Stimulated activated CD8-positive, alpha-beta memory T cell treated with anti-CD3 and anti-CD28 coated beads, Interleukin-2, amount 100 ng/mL, for 48 hours (primary cell): ENCODE measurements at places on chromosomes 6 and 20.

- DNase-seq, result no peak
These were observed 1.2 kb downstream of the PLAGL1 start for GRCh38 chr6:144006736-144007477.

- DNase-seq, result no peak
These were observed 252.2 kb downstream of the DLL1 start for GRCh38 chr6:170038708-170039107.

- DNase-seq, result no peak
These were observed 111.3 kb downstream of the BANF2 start for GRCh38 chr20:17810847-17811627.

- no peak for DNase-seq
These were observed 15.8 kb upstream of the FAM8A1 start for GRCh38 chr6:17584241-17584803.

DNA sequence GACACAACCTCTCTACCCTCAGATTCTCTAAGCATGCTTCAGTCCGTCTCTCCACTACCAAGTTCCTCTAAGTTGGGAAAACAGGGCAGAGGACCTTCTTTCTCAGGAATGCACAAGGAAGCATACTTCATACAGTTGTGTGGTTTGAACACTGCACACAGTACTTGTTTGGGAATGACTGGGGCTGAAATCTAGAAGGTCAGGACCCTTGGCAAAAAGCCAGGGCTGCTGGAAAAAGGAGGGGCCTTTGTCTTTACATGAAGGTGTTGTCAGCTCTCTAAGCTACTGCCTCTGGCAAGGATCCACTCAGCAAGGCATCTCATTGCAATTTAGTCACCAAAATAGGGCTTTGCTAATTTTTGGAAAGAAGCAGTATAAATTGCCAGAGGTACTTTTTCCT, 20.7 kb upstream of the HEY2 start:
- DNase-seq, result no peak

DNA sequence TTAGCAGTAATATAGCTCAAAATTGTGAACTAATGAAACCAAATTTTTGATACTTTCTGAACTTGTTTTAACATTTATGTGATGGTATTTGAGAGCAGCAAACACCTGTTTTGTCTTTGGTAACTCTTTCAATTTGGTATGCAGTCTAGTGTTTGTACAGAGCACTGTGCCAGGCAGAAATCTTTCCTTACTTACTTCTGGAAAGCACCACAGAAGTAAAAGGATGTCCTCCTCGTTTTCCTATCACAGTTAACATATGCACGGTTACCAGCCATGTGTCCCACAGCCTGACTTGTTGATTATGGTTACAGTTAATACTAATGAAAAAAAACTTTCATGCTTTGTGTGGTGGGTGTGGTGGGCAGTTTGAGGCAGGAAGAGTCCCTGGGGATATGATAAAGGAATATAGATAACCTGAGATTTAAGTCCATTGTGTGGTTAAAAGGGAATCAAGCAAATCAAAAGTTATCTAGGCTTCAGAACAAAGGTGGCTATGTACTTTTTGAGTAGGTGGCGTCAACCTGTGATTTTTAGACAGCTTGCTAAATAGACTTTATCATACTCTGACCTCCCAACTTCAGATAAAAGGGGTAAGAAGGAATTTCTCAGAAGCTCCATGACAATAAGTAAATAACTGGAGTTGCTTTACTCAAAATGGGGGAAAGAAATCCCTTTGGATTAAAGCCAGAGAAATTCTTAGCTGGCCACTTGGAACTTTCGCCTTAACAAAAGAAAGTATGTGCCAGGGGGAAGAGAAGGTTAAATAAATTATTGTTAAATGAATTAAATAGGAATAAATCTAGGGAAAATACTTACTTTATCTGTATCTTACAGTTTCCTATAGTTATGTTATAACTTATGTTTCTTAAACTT, 20.1 kb upstream of the COL10A1 start:
- DNase-seq, result no peak

DNA sequence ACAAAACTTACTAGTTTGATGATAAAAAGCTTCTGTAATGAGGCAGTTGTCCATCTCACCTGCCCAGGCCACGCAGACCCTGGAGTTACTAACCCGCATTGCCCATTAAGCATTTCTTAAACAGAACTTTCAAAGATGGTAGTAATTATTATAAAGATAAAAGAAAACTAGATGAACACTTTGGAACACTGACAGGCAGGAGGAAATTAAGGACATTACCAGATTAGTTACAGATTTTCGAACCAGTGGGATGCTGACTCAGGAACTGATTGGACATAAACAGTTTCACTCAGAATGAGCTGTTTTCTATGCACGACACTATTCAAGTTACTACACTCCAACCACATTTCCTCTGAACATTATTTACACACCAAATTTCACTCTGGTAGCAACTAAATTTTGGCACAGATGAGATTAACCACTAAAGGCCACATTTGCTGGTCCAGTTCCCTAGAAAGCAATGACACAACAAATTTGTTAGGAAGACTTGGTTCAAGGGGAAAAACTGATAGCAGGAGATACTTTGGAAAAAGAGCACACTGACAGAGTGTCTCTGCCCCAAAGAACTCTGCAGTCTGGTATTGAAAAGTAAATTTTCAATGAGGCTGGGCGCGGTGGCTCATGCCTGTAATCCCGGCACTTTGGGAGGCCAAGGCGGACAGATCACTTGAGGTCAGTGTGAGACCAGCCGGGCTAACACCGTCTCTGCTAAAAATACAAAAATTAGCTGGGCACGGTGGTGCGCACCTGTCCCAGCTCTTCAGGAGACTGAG, 3.0 kb downstream of the ROMO1 start:
- no peak for DNase-seq

- no peak for DNase-seq
These were observed 96.0 kb downstream of the DTD1 start for GRCh38 chr20:18683839-18684238.

- no peak for DNase-seq
These were observed 92.2 kb upstream of the F13A1 start for GRCh38 chr6:6412700-6413099.

GRCh38 chr6:15305909-15306308, 60.0 kb downstream of the JARID2 start:
- no peak for DNase-seq

- DNase-seq, result no peak
These were observed 7.7 kb downstream of the SS18L1 start for GRCh38 chr20:62151225-62151624.

DNA sequence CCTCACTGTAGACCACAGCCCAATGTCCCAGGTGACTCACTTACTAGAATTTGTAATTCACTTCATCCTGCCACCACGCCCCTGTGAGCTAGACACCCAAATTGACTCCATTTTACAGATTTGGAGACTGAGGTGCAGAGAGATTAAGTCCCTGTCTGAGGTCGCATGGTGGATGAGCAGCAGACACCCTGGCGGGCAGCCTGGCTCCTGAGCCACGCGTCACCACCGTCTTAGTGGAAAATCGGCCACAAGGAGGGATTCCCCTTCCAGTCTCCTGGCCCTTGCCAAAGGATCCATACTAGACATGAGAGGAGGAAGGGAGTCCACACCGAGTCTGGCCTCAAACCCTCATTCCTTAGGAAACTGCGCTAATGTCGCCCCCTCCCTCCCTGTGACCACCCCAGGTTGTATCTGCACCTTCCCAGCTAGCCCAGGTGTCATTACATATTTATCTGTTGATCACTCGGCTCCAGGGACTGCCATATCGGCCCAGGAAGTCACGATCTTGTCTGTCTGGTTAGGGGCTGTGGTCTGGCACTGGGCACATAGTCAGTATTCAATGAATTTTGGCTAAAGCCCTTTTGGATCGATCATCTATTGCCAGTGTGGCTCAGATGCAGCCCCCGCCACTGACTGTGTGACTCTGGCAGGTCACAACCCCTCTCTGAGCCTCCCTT, 25.7 kb upstream of the PTGIS start:
- no peak for DNase-seq

DNA sequence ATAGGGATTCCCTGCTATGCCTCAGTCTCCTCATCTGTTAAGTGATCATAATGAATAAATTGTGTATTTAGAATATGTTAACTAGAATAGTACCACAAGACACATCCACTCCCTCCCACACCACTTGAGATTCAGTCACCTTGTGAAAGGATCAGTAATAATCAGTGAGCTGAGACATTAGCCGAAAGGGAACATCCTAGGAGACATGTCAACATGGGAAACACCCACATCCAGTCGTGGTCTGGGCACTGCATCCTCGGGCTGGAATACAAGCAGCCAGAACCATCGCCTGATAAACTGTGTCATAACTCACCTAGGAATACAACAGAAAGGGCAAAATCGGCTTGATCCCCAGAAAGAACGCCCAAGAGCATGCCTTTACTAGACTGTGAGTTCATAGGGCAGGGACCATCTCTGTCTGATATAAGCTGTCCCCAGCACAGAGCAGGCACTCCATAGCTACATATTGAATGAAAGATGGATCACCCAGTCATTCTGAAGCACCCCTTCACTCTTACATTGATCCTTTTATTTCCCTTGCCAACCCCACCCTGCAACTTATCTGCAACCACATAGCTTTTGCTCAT, 23.9 kb downstream of the RIPOR2 start:
- no peak for DNase-seq

- no peak for DNase-seq
These were observed 431.3 kb upstream of the RNF217 start for GRCh38 chr6:124530926-124531325.

- DNase-seq, result no peak
These were observed 302.0 kb upstream of the PRDM1 start for GRCh38 chr6:105784179-105784578.

- no peak for DNase-seq
These were observed 157.0 kb downstream of the UBE3D start for GRCh38 chr6:82908661-82909060.
